ENCODE measurements at places on chromosomes 5 and 9.

- no peak for DNase-seq
Observed at GRCh38 chr5:168328814-168329213, 37.4 kb downstream of the WWC1 start.

- DNase-seq = no peak
Observed at GRCh38 chr9:126707083-126707482, 93.4 kb downstream of the LMX1B start.

- DNase-seq = no peak
Observed at GRCh38 chr5:7374186-7374585, 21.8 kb upstream of the ADCY2 start.

DNA sequence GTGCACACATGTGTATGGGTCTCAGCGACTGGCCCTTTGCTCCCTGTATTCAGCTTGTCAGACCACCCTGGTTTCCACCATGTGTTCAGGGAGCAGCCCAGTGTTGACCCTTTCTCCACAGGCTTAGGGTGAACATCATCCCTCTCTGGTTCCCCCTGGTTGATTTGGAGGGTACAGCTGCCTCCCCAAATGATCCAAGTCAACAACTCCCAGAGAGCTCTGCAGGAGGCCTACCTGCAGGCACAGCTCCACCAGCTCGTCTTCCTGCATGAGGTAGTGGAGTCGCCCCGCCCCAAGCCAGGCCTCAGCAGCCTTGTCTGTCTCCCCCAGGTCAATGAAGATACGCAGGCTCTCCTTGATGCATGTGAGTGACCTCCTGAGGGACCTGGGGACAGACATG, 50.5 kb downstream of the SH3TC2 start:
- no peak for DNase-seq

- peak; percentile 56 for DNase-seq
Observed at GRCh38 chr9:124342776-124343485, 72.3 kb downstream of the PSMB7 start.

- DNase-seq = no peak
Observed at GRCh38 chr5:160353379-160353778, 17.0 kb downstream of the C1QTNF2 start.

DNA sequence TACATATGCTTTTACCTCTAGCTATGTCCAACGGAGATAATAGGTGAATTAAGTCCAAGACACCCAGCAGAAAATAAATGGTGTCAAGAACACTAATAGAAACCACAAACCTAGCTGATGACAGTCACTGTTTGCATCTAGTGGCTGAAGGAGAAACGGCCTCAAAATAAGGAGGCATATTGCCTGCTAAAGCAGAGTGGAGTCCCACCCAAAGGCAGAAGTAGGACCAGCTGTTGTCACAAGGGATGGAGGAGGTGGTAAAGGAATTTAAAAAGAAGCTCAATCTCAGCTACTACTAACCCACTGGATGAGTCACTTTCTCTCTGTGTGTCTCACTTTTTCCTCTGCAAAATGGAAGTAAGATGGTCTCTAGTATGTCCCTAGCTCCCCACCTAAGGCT, 224.3 kb downstream of the GRIA1 start:
- no peak for DNase-seq

DNA sequence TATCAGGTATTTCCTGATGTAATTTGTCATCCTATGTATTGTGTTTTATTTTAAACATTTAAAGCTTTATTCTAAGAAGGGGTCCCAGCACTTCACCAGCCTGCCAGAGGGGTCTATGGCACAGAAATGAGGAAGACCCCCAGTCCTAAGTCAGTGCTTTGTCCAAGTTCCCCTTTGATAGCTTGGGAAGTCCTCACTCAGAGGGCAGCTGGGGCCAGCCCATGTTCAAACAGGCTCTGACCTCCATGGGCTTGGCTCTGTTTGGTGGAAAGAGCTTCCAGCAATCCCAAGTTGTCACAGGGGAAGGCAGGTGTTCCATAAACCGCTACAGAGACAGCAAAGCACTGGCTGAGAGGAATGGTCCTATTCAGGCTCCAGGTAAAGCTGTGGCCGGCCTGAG, 26.6 kb upstream of the AKNA start:
- no peak for DNase-seq

Data from HS-5 (cell line).